MCF 10A (cell line): ENCODE measurements at places on chromosomes 16 and 17.

- DNase-seq: no peak
These were observed 1343.6 kb downstream of the TP53TG3F start for GRCh38 chr16:34802848-34803599.

- no peak for DNase-seq
These were observed 12.2 kb upstream of the C16orf54 start for GRCh38 chr16:29757950-29758466.

GRCh38 chr17:45427181-45427835, 5.4 kb downstream of the ARHGAP27 start:
- no peak for DNase-seq

- DNase-seq: peak; percentile 33
These were observed 43.4 kb upstream of the SOX9 start for GRCh38 chr17:72077326-72077960.

DNA sequence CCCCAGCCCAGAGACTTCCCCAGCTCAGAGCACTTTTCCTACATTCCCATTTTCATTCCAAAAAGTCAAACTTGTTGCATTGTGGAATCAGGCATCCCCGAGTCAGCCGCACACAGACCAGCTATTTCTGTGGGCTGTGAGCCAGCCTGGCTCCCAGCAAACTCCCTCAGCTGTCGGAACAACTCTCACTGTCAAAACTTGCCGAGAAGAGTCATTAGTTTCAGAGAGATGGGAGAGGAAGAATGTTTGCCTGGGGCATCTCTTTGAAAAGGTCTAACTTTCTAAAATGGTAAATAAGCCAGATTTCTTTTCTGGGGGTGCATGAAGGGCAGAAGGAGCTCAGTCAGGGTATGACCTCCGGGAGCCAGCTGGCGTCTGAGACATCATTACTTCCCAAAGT, 280.0 kb downstream of the TMEM114 start:
- DNase-seq: no peak

DNA sequence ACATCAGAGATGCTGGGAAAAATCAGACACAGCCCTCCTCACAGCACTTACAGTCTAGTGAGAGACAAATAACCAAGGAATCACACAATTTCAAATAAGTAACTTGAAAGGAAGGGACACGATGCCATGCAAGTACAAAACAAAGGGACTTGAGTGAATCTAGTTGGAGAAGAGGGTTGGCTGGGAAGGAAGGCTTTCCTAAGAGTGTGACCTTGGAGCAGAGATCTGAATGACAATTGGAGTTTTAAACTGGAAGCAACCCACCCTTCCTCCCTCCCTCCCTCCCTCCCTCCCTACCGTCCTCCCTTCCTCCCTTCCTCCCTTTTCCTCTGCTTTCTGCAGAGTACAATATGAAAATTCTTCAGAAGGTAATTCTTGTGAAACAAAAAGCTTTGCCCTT, 31.1 kb downstream of the ADAMTS18 start:
- DNase-seq: no peak

DNA sequence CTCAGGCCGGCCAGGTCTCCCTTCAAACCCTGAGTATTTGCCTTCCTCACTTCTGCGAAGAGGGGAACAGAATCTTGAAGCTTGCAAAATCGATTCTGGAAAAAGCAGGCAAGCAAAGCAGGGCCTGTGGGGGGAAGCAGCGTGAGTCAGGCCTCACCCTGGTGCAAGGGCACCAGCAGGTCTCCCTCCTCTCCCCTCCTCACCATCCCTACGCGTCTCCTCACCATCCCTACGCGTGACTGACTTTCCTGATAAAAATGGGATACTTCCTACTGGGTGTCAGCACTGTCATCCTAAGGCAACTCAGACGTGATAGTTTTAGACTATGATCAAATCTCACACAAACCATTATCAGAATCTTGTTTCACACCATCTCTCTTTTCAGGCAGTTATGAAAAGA, 12.1 kb downstream of the CMTM3 start:
- no peak for DNase-seq

DNA sequence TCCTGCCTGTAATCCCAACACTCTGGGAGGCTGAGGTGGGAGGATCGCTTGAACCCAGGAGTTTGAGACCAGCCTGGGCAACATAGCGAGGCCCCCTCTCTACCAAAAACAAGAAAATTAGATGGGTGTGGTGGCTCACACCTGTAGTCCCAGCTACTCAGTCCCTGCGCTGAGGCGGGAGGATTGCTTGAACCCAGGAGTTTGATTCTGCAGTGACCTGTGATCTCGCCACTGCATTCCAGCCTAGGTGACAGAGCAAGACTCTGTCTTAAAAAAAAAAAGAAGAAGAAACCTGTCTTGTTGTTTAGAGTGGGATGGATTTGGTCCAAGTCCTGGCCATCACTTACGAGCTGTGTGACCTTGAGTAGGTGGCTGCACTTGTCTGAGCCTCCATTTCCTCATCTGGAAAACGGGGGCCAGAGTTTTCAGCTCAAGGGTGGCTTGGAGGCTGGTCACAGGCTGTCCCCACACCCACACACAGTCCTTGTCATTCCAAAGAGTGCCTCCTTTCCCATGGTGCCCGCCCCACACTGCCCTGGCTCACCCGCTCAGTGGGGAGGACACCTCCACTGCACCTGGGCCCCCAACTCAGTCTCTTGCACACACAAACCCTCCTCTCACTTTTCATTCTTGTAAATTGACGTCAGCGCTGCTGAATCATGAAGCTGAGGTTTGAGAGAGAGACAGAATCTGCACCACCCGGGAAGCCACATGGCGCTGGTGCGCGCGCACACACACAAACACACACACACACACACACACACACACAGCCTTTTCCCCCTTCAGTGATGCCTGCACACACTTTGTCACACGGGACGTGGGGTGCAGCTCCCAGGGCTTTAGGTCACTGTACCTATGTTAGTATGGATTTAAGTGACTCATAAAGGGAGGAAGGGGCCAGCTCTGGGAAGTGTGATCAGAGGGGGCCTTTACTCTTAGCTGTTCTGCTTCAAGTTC, 4.2 kb downstream of the SOCS1 start:
- DNase-seq: no peak

GRCh38 chr16:3121851-3122467, 9.6 kb downstream of the ZNF205 start:
- DNase-seq: no peak

DNA sequence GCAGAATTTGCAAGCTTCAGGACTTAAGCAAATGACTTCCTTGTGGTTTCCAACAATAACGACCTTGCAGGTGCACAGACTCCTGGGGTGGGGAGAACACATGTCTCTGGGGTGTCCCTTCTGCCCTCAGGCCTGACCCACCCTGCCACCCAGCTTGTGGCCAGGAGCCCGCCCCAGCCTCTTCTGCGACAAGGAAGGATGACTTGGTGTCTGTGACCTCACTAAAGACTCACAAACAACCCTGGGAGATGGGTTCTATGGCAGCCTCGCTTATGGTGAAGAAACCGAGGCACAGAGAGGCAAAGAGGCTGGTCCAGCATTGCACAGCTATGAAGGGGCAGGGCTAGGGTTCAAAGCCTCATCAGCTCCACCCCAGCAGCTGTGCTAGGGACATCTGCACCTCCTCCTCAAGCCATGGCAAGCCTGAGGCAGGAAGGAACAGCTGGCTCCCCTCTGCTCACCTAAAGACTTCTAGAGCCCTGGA, 2.6 kb downstream of the ATP2A3 start:
- DNase-seq: no peak

DNA sequence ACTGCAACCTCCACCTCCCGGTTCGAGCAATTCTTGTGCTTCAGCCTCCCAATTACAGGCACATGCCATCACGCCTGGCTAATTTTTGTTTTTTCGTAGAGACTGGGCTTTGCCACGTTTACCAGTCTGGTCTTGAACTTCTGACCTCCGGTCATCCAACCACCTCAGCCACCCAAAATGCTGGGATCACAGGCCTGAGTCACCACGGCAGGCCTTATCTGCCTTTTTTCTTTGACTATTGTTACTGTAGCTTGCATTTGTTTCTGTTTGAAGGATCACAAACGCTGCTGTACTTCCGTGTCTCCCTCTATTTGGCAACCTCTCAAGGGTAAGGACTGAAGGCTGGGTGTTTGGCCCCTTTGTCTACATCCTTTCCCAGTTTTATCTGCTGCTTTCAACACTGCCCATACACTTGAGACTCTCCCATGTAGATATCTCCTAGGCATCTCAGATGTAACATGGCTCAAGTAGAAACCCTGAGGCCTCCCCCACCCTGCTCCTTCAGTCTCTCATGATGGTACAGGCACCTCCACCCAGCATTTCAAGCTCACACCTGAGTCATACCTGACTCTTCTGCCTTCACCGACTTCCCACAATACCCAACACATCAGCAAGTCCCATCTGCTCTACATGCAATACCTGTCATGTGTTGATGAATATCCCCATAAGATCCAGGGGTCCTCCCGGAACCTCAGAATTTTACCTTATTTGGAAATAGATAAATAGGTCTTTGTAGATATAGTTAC, 219.0 kb downstream of the CPPED1 start:
- DNase-seq: no peak

- DNase-seq: no peak
These were observed 18.8 kb downstream of the TTYH2 start for GRCh38 chr17:74231928-74232907.

- DNase-seq: no peak
These were observed 97.9 kb upstream of the CDH11 start for GRCh38 chr16:65219786-65220185.

DNA sequence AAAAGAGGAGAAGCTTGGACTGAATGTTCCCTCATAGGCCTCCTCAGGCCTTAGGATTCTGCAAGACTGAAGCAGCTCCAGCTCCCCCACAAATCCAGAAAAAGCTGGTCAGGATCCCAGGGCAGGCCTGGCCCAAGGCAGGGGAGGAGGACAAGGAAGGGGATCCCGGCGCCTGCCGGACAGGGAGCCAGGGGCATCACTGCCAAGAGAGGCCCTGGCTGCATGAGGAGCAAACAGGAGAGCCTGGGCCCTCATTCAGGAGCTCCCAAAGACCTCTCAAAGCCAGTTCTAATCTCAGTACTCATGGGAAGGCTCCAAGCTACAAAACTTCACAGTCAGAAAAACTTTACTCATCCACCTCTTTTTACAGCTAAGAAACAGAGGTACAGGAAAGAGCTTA, 67.3 kb downstream of the ZNF423 start:
- no peak for DNase-seq

- DNase-seq: peak; percentile 95
These were observed 1.1 kb upstream of the MLLT6 start for GRCh38 chr17:38703742-38704605.

DNA sequence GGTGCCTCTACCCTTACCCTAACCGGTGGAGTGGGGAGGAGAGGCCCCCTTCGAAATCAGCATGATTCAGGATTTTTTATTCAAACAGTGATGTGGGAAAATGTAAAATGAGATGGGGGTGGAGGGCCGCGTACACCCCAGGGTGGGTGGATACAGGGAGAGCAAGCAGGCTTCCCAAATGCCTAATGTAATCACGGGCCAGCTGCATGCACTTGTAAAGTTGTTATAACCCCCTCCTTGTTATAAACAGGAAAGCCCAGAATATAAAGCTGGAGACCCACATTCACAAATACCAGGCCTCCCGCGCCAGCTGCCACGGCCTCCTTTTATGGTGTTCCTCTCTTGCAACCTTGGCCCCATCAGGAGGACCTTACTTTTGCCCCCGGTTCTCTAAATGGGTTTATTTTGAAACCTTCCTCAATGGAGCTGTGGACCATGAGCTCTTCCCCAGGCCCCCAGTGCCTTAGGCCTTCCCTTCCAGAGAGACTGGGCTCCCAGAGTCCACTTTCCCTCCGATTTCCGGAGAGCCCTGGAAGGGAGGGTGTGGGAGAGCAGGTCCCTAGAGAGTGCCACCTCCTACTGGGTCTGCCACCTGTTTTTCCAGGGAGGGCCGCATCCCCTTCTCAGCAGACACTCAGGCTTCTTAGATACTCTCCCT, 906 bp upstream of the FOXL1 start:
- no peak for DNase-seq

- no peak for DNase-seq
These were observed 59.8 kb upstream of the NLRP1 start for GRCh38 chr17:5644065-5644464.

- DNase-seq: no peak
These were observed 26.4 kb downstream of the TTLL6 start for GRCh38 chr17:48790607-48791127.

DNA sequence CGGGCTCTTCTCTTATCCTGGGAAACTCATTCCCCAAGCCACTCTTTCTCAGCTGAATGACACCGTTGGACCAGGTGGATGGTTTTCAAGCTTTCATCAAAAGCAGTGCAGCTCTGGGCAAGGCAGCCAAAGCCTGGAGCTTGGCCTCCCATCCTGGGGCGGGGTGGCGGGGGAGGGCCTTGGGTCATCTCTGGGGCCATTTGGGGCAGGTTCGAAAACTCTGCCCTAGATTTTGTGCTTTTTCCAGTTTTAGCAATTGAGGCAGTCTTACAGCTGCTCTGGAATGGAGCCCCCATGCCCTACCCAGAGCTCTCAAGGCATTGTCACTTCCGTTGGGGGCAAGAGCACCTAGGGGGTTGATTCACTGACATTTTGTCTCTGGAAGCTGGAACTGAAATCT, 9.1 kb downstream of the MPRIP start:
- no peak for DNase-seq

DNA sequence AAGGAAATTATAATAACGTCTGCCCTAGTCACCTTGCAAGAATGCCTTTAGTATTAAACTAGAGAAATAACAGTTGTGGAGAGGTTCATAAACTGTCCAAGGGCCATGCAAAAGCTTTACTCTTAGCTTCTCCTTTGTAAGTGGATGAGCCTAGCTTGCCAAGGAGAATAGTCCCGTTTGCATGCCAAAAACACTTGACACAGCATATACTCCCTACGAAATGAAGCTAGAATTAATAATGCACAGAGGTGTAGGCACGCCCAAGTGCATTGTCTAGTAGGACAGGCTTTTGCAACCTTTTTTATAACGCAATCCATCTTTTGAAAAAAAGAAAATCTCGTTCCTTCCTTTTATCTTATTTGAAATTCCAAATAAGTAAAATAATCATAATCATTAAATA, 12.8 kb upstream of the CDRT4 start:
- peak; percentile 26 for DNase-seq

GRCh38 chr17:63758428-63758827, 15.0 kb downstream of the CCDC47 start:
- DNase-seq: no peak

GRCh38 chr17:74332017-74332650, 6.1 kb downstream of the KIF19 start:
- DNase-seq: no peak
